Midbrain (tissue), 1 donor: ENCODE measurements at places on chromosomes 7 and 10.

DNA sequence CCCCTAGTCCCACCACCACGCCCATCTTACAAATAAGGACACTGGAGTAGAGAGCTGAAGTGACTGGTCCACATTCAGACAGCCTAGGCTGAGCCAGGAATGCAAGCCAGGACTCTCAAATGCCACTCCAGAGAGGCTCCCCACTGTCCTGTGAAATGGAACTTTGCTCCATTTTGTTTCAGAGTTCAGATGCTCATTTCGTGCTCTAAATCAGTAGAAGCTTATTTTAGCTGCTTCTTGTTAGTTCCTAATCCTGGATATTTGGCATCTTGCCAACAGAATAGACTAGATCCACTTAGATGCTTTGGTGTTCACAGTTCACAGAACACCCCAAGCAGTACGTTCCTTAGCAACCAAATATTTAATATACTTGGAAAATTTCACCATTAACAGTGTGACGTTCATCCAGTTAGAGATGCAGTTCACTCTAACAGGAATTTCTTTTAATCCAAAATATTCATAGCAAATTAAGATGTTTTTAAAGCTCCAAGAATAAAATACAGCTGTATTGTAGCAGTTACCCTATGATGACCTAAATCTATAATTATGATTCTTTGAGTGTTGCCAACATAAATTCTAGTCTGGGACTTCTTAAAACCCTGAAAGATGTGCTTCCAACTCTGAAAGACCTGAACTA is 7.3 kb downstream of the MMP21 start:
- DNase-seq = peak; percentile 12

- no peak for DNase-seq
These were observed at the start of gene C1QL3 for GRCh38 chr10:16521311-16522016. Gene C1QL3, minus strand, starts transcription at chr10:16521879. Its CDS starts 814 bp downstream, at chr10:16521065.

- no peak for DNase-seq
These were observed 69.1 kb downstream of the SLIT1 start for GRCh38 chr10:97116462-97117162.

GRCh38 chr7:155670521-155670920 is 26.1 kb downstream of the RBM33 start:
- DNase-seq = no peak
